ENCODE measurements at places on chromosomes 16 and 17.

DNA sequence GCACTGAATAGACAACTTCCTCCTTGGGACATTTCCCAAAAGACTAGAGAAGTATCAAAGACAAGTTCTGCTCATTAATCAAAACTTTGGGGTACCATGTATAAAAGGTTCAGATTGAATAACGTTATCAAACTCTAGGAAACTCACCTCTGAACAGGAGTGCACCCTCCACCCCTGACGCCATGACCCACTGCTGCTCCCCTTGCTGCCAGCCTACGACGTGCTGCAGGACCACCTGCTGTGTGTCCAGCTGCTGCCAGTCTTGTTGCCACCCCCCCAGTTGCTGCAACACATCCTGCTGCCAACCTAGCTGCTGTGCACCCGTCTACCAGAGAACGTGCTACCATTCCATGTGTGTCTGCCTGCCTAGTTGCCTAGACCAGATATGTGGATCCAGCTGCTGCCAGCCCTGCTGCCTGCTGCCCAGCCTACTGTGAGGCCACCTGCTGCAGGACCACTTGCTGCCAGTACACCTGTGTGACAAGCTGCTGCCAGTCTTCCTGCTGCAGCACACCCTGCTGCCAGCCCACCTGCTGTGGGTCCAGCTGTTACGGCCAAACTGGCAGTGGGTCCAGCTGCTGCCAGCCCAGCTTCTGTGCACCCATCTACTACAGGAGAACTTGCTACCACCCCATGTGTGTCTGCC, 13.8 kb upstream of the KRTAP9-2 start:
- no peak for DNase-seq

- no peak for DNase-seq
Measured at GRCh38 chr16:85515319-85515745, 97.8 kb upstream of the GSE1 start.

GRCh38 chr17:72422505-72423285, 301.9 kb downstream of the SOX9 start:
- peak; percentile 66 for DNase-seq

- no peak for DNase-seq
Measured at GRCh38 chr16:4507588-4508345, 30.8 kb downstream of the CDIP1 start.

DNA sequence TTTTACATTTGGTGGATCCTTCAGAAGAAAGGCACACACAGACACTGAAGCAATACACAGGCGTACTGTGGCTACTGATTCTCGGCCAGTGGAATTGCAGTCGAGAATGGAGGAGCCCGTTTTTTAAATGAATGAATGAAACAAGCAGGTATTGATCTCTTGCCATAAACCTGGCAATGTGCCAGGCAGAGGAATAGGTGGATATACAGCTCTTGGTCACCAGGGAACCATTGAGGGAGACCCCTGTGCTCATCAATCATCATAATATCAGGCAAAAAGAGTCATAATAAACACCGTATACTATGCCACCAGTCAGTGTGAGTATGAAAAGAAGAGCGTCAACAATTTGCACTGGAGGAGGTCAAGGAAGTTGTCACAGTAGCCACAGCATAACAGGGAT, 140.3 kb upstream of the FOXF1 start:
- no peak for DNase-seq

- no peak for DNase-seq
Measured at GRCh38 chr16:12646098-12646489, 157.6 kb downstream of the CPPED1 start.

- no peak for DNase-seq
Measured at GRCh38 chr17:63483038-63483437, 6.2 kb downstream of the ACE start.

DNA sequence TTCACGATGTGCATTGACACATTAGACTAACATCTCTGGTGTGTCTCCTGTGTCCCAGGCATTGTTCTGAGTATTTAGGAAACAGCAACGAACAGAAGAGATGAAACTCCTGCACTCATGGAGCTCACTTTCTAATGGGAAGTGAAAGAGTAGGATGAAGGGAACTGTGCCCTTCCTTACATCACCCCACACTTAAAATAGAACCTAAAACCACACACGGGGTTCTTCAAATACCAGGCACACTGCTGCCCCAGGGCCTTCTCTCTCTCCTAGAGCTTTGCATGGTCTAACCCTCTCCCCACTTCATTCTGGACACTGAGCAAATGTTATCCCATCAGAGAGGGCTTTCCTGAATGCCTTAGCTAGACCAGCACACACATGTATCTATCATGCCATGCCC, 33.7 kb downstream of the TRIM25 start:
- no peak for DNase-seq

- DNase-seq = peak; percentile 52
Measured at GRCh38 chr17:13353590-13353989, 248.1 kb downstream of the HS3ST3A1 start.

DNA sequence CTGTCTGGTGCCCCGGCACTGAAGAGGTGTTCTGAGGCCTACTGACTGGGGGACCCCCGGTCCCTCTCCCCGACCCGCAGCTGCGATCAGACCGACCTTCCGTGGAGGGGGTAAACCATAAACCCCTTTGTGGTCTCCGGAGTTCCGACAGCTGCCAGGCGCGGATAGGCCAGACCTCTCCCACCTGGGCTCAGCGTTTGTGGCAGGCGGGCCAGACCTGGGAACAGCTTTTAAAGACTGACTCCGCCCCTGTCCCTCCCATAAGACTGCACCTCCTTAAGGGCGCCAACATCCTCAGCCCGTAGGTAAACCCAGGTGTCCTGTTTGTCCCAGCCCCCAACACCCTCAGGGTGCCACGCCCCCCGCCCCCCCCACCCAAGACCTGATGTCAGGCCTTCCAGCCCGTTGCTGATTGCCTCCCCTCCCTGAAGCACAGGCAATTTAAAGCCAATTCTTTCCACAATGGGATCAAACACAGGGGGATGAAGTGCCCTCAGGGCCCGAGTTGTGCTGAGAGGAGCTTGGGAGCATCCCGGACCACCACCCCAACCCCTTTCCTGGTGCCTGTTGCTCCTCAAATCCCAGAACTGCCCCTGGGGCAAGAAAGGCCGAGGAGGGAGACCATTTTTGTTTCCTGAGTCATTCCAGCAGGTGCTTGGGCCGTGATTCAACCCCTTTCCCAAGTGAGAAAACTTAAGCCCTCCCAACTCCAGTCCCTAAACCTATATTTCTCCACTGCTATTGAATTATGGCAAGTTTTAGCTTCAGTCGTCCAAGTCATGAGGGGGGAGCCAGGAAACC, at the start of gene SOX15:
TSS of gene SOX15 (minus strand) at position 204 of the 801 bp plus-strand sequence. CDS start 418 bp downstream, outside the sequence.
- DNase-seq = no peak

- peak; percentile 51 for DNase-seq
Measured at GRCh38 chr17:45584092-45585036, 93.8 kb upstream of the PLEKHM1 start.

DNA sequence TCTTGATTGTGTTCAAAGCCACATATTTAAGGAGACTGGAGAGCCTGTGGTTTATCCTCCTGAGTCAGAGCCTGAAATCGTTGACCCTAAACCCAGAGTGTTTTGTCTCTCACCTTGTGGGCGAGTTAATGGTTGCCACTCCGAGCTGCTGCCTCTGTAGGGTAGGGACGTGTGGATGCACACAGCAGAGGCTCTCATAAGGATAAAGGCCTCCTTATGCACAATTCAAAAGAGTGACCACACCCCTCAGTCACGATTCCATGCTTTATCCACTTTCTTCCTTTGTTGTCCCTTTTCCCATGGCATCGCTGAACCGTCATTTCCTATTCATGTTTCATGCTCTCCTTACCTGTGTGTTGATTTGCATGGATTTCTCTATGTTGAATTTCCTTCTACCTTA, 805.0 kb upstream of the RBFOX1 start:
- DNase-seq = no peak

DNA sequence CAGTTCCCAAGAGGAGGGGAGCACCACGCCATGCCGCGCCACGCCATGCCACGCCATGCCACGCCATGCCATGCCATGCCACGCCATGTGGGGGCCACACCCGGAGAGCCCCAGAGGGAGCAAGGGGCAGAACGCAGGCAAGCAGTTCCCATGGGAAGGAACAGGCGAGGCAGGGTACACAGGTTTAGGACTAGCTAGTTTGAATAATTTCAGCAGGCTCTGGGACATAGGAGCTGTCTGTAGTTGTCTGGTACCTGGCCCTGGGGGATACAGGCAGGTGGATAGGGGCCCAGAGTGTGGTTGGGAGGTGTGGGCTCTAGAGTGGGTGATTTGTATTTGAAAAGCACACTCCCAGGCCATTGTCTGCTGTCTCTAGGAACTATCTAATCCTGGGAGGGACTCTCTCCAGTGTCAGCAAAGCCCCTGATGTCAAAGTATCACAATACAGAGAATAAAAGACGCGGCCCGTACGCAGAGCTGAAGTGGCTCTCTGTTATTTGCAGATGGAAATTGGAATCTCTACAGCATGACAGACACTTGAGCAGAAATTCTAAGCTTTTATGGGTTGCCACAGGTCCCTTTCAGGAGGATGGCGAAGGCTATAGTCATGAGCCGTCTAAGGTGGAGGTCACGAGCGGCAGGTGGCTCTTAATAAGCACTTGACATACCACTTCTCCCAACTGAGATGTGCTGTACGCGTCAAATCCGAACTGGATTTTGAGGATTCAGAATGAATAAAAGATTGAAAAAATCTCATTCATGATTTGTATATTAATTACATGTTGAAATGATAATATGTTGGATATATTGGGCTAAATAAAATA, 220.8 kb upstream of the TNRC6C start:
- no peak for DNase-seq

DNA sequence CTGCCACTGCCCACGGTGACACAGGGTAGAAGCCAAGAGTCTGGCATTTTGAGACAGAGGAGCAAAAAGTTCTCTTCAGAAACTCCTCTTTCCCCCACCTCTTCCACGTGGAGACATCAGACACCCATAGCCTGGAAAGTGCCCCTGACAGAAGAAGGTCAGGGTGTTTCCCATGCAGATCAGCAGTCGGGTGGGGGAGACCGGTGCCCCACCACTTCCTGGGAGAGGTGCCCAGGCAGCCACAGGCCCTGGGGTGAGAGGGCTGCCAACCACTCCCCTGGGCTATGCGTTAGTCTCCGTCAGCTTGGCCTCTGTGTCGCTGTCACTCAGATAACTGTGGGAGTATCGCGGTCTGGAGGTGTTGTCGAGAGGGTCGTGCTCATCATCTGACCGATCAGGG, 31.5 kb downstream of the PIPOX start:
- no peak for DNase-seq

GRCh38 chr17:81056312-81056711, 21.4 kb downstream of the BAIAP2 start:
- no peak for DNase-seq

GRCh38 chr16:57999971-58000705, at the start of gene ZNF319:
TSS of gene ZNF319 (minus strand) at chr16:58000672. CDS start at chr16:57998265, 2,407 bp downstream.
- no peak for DNase-seq

DNA sequence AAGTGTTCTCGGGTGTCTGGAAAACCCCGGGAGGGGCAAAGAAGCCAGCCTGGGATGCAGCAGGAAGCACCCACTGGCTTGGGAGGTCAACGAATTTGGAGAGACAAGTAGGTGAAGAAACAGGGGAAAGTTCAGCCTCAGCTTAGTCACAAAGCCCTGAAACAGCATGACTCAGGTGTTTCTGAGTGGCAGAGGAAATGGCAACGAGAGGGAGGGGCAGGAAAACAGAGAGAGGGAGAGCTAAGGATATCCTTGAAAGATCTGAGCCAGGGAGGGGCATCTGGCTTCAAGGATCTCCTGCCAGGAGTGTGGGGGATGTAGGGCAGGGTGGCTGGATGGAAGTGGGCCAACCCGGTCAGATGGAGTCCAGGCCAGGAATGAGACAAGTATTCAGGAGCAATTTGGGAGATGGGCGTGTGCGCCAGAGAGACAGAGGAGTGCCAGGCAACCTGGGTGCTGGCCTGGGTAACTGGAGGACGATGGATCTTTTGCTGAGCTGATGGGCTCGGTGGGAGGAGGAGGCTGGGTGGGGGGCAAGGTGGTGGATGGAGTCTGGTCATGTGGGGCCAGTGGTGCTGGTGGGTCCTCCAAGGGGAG, 27.2 kb downstream of the ABCC3 start:
- peak; percentile 88 for DNase-seq

DNA sequence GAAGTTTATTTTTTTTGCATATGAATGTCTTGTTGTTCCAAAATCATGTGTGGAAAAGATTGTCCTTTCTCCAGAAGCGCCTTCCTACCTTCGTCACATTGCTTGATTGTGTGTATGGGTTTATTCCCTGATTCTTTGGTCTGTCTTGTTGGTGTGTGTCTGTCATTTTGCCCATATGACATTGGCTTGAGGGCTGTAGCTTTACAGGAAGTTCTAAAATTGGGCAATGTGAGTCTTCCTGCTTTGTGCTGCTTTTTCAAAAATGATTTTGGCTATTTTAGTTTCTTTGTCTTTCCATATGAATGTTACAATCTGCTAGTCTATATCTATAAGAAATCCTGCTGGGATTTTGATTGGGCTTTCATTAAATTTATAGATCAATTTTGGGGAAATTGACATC, 217.2 kb downstream of the SNX29 start:
- DNase-seq = no peak

DNA sequence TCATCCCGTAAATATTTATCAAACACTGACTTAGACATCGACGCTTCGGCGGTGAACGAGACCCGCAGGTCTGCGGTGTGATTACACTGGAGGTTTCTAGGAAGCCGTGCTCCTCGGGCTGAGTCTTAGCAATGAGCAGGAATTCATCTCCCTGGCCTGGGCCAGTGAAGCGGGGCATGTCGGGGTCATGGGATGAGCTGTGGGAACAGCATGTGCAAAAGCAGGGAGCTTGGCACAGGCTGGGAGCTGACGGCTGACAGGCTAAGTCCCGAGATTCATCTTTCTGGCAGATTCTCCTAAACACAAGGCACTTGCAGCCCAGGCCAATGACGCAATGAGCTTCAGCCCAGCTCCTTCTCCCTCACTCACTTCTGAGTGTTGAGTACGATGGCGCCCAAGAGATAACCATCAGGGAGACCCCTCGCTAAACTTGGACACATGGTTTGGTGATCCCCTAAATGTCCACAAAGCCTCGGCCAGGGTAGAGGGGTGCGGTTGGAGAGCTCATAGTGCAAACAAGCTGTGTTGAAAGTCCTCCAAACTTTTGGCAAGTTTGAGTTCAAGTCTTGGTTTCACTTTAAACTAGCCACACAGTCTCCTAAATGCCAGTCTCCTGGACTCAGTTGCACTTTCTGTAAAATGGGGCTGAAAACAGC, 12.8 kb downstream of the CRISPLD2 start:
- DNase-seq = peak; percentile 97

Data from fibroblast of skin of right biceps (primary cell).